C1 segment of cervical spinal cord (tissue), 14 donors: ENCODE measurements at places on chromosomes 5 and 9.

- no peak for DNase-seq
Observed at GRCh38 chr5:141208478-141208877, at the start of gene PCDHB12. TSS of gene PCDHB12 (plus strand) at chr5:141208719. CDS start at chr5:141208908, 189 bp downstream.

GRCh38 chr5:112958093-112959088 lies 18.2 kb upstream of the DCP2 start:
- DNase-seq, result no peak

DNA sequence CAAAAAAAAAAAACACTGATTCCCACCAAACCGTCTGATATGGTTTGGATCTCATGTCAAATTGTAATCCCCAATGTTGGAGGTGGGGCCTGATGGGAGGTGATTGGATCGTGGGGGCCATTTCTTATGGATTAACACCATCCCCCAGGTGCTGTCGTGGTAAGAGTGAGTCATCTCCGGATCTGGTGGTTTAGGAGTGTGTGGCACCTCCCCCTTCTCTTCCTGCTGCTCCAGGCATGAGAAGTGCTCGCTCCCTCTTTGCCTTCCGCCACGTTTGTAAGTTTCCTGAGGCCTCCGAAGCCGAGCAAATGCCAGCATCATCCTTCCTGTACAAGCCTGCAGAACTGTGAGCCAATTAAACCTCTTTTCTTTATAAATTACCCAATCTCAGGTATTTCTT lies 45.2 kb downstream of the HSD17B3 start:
- no peak for DNase-seq

GRCh38 chr5:31153521-31153920 lies 40.0 kb upstream of the CDH6 start:
- no peak for DNase-seq
